ENCODE measurements at places on chromosomes 4 and X. TPM values are rescaled to one million over a fixed set of nuclear protein-coding genes. Genes with fewer than 3 reads are reported as not detected.

TMPRSS11A gene
- not detected for total RNA-seq

CPXCR1 gene
- total RNA-seq: not detected

GPR34 gene
- 11.2 TPM for total RNA-seq

POU4F2 gene
- total RNA-seq: not detected

DDX53 gene
- total RNA-seq: not detected

TNMD gene
- total RNA-seq: not detected

GRCh38 chr4:22369901-22370562 lies 145.8 kb downstream of the ADGRA3 start:
- no peaks in the 10 kb centered on the region for H3K27me3 ChIP-seq
- H3K27ac ChIP-seq: no peak overlapping the region
- H3K4me3 ChIP-seq: no peak overlapping the region
- no peaks in the 10 kb centered on the region for H3K4me1 ChIP-seq
- no peak for DNase-seq
- no peaks in the 10 kb centered on the region for H3K36me3 ChIP-seq

GRCh38 chrX:118726887-118727685 lies at the start of gene IL13RA1:
Gene IL13RA1 (plus strand): TSS chrX:118727606. CDS start chrX:118727639, 33 bp downstream.
- no peaks in the 10 kb centered on the region for H3K27me3 ChIP-seq
- no peaks in the 10 kb centered on the region for H3K4me1 ChIP-seq
- peak; percentile 80 for DNase-seq

GRCh38 chr4:88264336-88264735 lies 20.0 kb downstream of the PPM1K start:
- no peaks in the 10 kb centered on the region for H3K4me1 ChIP-seq
- H3K27me3 ChIP-seq: no peaks in the 10 kb centered on the region
- no peak overlapping the region for H3K4me3 ChIP-seq
- H3K36me3 ChIP-seq: no peaks in the 10 kb centered on the region
- no peak overlapping the region for H3K27ac ChIP-seq

DNA sequence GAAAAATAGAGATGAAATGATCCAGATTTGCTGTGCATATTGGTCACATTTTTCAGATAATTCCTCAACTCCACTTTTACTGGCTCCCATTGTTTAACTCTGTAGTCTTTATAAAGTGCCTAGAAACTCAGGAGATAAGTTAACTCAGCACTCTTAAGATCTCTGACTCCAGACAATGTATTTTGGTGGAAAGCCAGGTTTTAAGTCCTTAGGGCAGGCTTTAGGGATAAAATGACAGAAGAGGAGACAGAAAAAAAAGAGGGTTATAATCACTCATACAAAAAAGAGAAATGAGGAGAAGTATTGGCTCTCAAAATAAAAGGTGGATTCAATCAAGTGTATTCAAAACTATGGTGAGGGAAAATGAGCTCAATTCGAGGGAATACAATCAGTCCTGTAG lies 674.8 kb upstream of the INTU start:
- no peaks in the 10 kb centered on the region for H3K27me3 ChIP-seq
- no peaks in the 10 kb centered on the region for H3K36me3 ChIP-seq
- no peak overlapping the region for H3K4me3 ChIP-seq
- DNase-seq: no peak
- H3K27ac ChIP-seq: no peak overlapping the region
- no peaks in the 10 kb centered on the region for H3K4me1 ChIP-seq

GRCh38 chr4:25015012-25015411 lies 15.7 kb downstream of the LGI2 start:
- H3K36me3 ChIP-seq: no peaks in the 10 kb centered on the region
- no peak overlapping the region for H3K4me3 ChIP-seq
- H3K27me3 ChIP-seq: no peaks in the 10 kb centered on the region
- H3K4me1 ChIP-seq: no peaks in the 10 kb centered on the region
- DNase-seq: no peak
- peak overlapping the region; percentile 87 for H3K27ac ChIP-seq

DNA sequence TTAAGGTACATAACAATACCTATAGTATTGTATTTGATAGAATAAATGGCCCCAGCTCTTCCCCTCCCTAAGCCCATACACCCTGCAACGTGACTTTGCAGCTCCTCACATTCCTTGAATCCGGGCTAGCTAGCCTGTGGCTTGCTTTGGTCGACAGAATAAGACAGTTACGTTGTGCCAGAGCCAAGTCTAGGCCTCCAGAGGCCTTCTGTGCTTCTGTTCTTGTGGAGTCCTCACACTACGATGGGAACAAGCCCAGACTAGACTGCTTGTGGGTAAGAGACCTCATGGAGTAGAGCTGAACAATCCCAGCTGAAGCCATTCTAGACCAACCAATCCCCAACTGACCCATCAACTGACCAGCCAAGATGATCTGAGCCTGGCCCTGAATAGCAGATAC lies 102.4 kb upstream of the PLAC1 start:
- H3K27me3 ChIP-seq: no peaks in the 10 kb centered on the region
- H3K27ac ChIP-seq: no peak overlapping the region
- H3K36me3 ChIP-seq: no peaks in the 10 kb centered on the region
- no peaks in the 10 kb centered on the region for H3K4me1 ChIP-seq

GRCh38 chrX:12292996-12293765 lies 154.9 kb downstream of the FRMPD4 start:
- H3K4me3 ChIP-seq: no peak overlapping the region
- H3K36me3 ChIP-seq: no peaks in the 10 kb centered on the region
- H3K4me1 ChIP-seq: no peaks in the 10 kb centered on the region
- no peaks in the 10 kb centered on the region for H3K27me3 ChIP-seq
- DNase-seq: no peak
- H3K27ac ChIP-seq: no peak overlapping the region

DNA sequence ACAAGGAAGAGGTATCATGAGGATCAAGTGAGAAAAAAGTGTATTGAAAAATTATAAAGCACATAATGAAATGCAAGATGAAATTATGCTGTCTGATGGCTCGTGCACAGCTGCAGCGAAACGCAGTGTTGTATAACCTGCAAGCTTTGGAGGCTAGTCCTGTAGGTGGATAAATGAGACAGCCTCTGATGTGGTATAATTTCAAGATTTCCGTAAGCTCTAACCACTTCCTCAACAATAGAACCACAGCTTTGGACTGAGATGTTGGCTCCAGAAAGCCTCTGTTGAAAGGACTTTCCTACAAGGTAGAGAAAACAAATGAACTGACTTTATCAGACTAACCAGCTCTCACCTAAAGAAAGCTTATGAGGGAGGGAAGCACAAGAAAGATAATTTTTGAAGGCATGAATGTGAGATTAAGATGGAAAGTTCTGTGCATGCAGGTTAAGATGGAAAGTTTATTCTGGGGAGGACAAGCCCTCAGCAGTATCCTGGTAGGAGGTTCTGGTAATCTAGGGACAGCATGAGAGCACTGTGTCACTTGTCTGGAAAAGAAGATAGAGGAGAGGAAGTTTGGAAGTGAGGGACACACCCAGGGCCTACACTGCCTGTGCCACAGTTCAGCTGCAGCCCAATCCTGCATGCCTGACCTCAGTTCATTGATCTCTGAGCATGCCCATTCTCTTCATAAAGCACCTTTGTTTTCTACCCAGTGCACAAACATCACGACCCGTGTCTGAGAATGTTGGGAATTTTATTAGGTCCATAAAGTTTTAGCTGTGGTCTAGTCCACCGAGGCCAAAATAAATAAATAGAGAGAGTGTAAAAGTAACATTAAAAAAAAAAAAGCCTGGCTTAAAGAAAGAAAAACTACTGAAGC lies 161.5 kb upstream of the SFRP2 start:
- no peaks in the 10 kb centered on the region for H3K4me1 ChIP-seq
- no peak overlapping the region for H3K27ac ChIP-seq
- H3K36me3 ChIP-seq: no peaks in the 10 kb centered on the region

- H3K36me3 ChIP-seq: no peaks in the 10 kb centered on the region
- no peaks in the 10 kb centered on the region for H3K4me1 ChIP-seq
- H3K27ac ChIP-seq: no peak overlapping the region
- no peaks in the 10 kb centered on the region for H3K27me3 ChIP-seq
Observed at GRCh38 chr4:126742885-126743284, 889.9 kb upstream of the INTU start.

DNA sequence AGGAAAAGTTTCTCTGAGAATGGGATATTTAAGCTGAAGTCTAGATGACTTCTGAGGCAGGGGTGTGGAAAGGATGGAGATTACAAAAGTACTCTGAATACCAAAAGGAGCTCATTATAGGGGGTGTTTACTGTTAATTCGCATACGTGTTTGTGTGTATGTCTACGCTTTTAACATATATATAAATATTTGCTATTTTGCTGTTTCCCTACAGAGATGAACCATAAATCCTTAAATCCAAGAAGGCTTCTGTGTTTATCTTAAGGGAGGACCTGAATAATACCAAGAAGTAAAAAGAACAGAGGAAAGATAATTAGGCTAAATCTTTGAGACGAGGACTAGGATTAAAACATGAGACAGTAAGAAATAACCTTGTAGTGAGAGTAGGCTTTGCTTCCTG lies 166.0 kb downstream of the ARAP2 start:
- no peak overlapping the region for H3K27ac ChIP-seq
- H3K4me1 ChIP-seq: no peaks in the 10 kb centered on the region
- no peaks in the 10 kb centered on the region for H3K36me3 ChIP-seq
- no peak overlapping the region for H3K4me3 ChIP-seq
- no peaks in the 10 kb centered on the region for H3K27me3 ChIP-seq

- no peaks in the 10 kb centered on the region for H3K4me1 ChIP-seq
- DNase-seq: no peak
- H3K27me3 ChIP-seq: no peaks in the 10 kb centered on the region
- H3K36me3 ChIP-seq: no peaks in the 10 kb centered on the region
- no peak overlapping the region for H3K4me3 ChIP-seq
- H3K27ac ChIP-seq: no peak overlapping the region
Observed at GRCh38 chr4:183038436-183038835, 60.6 kb upstream of the WWC2 start.

DNA sequence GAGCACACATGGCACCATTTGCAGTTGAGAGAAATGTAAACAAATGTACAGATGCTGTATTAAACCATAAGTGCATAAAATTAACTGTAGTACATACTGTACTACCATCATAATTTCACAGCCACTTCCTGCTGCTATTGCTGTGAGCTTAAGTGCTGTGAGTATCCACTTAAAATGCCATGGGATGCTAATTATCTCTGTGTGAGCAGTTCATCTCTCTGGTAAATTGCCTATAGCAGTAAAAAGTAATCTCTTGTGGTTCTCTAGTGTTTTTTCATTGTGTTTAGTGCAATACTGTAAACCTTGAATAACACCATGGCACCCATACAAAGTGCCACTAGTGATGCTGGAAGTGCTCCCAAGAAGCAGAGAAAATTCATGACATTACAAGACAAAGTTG lies 9.9 kb upstream of the SCOC start:
- H3K4me1 ChIP-seq: no peaks in the 10 kb centered on the region
- no peaks in the 10 kb centered on the region for H3K27me3 ChIP-seq
- H3K4me3 ChIP-seq: no peak overlapping the region
- no peak for DNase-seq
- H3K36me3 ChIP-seq: no peaks in the 10 kb centered on the region

GRCh38 chrX:65630771-65631170 lies 36.7 kb upstream of the MSN start:
- H3K27me3 ChIP-seq: no peaks in the 10 kb centered on the region
- DNase-seq: no peak
- no peak overlapping the region for H3K27ac ChIP-seq
- no peaks in the 10 kb centered on the region for H3K36me3 ChIP-seq
- H3K4me1 ChIP-seq: no peaks in the 10 kb centered on the region

DNA sequence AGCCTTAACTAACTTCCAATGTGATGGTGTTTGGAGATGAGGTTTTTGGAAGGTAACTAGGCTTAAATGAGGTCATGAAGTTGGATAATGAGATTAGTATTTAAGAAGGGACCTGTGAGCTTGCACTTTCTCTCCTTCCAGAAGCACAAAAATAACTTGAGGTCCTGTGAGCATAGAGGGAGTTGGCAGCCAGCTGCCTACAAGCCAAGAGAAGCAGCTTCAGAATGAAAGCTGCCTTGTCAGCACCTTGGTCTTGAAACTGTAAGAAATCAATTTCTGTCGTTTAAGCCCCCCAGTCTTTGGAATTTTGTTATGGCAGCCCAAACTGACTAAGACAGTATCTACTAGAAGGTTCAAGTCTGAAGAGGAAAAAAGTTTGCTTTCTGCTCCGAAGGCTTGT lies 280.2 kb upstream of the GALNTL6 start:
- no peak overlapping the region for H3K4me3 ChIP-seq
- no peak for DNase-seq
- H3K36me3 ChIP-seq: no peaks in the 10 kb centered on the region
- H3K27ac ChIP-seq: no peak overlapping the region
- H3K27me3 ChIP-seq: no peaks in the 10 kb centered on the region

DNA sequence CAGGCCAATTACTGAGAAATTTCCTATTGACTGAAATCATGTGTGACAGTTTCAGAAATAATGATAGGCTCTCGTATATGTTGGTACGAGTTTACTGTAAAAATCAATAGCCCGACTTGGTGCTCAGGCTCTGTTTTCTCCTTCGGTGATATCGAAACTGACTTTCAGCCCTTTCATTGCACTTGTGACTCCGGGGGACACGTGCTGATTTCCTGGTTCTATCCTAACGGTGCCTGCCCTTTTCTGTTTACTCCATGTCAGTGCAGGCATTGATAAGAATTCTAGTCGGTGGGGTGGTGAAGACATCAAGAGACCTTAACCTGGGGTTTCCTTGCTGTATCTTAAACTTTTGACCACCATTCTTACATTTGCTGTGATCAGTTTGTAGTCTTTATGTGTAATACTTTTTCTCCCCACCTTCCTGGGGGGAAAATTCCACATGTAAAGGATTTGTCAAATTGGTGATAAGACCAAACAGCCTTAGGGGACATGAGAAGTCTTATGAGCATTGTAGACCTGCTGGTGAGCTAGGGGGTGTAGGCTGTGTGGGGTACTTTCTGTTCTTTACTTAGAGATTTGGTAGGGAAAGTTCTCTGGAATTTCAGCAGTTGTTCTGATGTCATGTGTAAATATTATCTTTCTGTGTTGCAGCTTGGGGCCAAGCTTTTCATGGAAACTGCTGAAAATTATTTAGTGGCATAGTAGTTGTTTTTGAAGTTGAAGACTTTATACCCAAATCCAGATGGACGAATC lies 52.7 kb downstream of the TMEM131L start:
- no peak for DNase-seq
- no peaks in the 10 kb centered on the region for H3K4me1 ChIP-seq
- no peak overlapping the region for H3K4me3 ChIP-seq
- no peaks in the 10 kb centered on the region for H3K36me3 ChIP-seq
- peak overlapping the region; percentile 58 for H3K27ac ChIP-seq

GRCh38 chr4:166458756-166459155 lies 585.7 kb downstream of the TLL1 start:
- no peak overlapping the region for H3K27ac ChIP-seq
- H3K27me3 ChIP-seq: no peaks in the 10 kb centered on the region
- H3K4me1 ChIP-seq: no peaks in the 10 kb centered on the region

- DNase-seq: no peak
- no peaks in the 10 kb centered on the region for H3K36me3 ChIP-seq
- no peak overlapping the region for H3K4me3 ChIP-seq
- no peaks in the 10 kb centered on the region for H3K4me1 ChIP-seq
Observed at GRCh38 chr4:86500527-86500926, 93.6 kb upstream of the PTPN13 start.

- H3K27me3 ChIP-seq: peaks cover 8% of the 10 kb centered on the region
- DNase-seq: no peak
- no peaks in the 10 kb centered on the region for H3K36me3 ChIP-seq
- H3K27ac ChIP-seq: no peak overlapping the region
- no peaks in the 10 kb centered on the region for H3K4me1 ChIP-seq
Observed at GRCh38 chrX:100072336-100072735, 337.7 kb downstream of the PCDH19 start.

- H3K4me1 ChIP-seq: no peaks in the 10 kb centered on the region
- H3K4me3 ChIP-seq: no peak overlapping the region
- no peaks in the 10 kb centered on the region for H3K27me3 ChIP-seq
- H3K27ac ChIP-seq: no peak overlapping the region
- DNase-seq: no peak
Observed at GRCh38 chrX:110401135-110401534, 42.5 kb downstream of the RTL9 start.

Data from uterus (tissue), 4 donors.